ENCODE measurements at places on chromosomes 5 and 9. TPM values are rescaled to one million over a fixed set of nuclear protein-coding genes. Genes with fewer than 3 reads are reported as not detected.

GRCh38 chr5:133269691-133270090 is 217.9 kb downstream of the HSPA4 start:
- no peak for DNase-seq

Gene ZNF300
- not detected for total RNA-seq

DNA sequence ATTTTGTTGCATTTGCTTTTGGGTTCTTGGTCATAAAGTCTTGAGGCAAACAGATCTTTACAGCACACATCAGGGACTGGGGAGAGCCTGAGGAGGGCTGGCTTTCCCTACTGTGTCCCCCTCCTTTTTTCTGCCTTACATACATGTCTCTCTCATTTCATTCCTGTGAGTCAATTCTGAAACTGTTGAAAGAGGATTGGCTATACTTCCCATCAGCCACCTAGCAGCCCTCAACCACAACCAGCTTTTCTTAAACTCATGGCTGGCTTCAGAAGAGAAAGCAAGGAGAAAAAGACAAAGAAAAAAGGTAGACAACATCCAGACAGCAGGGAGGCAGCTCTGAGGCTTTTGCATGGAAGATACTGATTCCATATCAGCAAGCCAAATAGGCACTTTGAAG is 374.8 kb upstream of the KIF2A start:
- DNase-seq = no peak

DNA sequence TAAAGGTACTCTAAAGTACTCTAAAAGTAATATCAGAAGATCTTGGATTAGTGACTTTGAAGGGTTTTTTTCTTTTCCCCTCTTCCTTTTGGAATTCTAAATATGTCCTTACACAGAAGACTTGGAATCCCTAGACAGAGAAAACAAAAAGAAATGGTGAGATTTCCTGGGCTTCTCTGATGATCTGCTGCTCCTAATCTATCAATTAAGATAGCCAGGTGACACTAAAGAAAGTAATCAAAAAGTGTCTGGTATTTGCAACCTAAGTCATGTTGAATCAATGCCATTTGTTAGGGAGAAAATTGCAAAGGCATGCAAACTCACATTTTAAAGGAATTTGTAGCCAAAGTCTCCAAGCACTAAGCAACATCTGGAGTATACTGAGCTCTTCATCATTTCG is 29.5 kb upstream of the MYO10 start:
- no peak for DNase-seq

Gene CCDC183
- total RNA-seq = not detected

Gene MTAP
- total RNA-seq = 133 TPM

Gene MSMP
- not detected for total RNA-seq

Gene ICE1
- 31.7 TPM for total RNA-seq

GRCh38 chr5:22908129-22908528 is 55.0 kb upstream of the CDH12 start:
- DNase-seq = peak; percentile 45

Gene ZDHHC11B
- total RNA-seq = not detected

GRCh38 chr9:99749641-99750040 is 72.0 kb upstream of the NR4A3 start:
- no peak for DNase-seq

DNA sequence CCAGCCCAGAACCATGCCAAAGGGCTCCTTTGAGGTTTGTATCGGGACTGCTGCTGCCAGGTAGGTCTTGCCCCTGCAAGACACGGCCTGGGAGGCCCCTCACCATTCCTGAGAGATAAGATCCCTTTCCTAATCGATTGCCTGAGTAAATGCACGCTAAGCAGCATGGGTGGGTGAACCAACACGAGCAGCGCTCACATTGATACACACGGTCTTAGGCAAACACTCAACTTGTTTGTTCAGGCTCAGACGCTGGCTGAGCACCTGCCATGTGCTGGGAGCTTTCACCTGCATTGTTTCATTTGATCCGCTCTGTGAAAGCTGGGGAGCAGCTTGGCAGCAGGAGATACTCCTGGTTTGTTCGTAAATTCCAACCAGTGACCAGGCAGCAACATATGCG is 76.9 kb upstream of the NEURL1B start:
- DNase-seq = no peak

Gene TRIM7
- total RNA-seq = 15.6 TPM

GRCh38 chr5:93510626-93511380 is 70.2 kb downstream of the NR2F1-AS1 start:
- DNase-seq = no peak

DNA sequence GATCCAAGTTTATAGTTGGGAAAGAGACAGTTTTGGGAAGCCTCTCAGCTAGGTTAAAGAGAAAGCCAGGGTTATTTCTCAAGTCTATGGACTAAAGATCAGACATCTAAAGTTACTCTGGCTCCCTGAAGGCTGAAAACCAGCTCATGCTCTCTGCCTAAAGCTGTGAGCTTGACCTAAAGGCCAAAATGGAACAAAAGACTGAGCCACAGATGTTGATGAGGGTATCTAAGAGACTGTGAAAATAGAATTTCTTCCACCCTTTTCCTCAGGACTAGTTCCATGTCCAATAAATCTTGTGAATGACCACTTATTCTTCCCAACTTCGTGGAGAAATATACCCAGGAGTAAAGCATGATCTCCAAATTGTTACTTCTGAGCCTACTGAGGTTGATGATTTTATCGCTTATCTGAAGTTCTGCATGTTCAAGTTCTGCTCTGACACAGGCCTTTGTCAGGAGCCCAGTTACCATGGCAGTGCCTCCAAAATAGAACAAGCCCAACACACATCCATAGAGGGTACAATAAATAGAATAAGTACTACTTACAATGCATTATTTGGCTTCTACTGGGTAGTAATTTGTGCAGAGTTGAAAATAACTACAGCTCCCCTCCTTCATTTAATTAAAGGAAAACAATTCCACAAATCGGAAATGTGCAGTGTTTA is 373.6 kb downstream of the NTRK2 start:
- DNase-seq = no peak

DNA sequence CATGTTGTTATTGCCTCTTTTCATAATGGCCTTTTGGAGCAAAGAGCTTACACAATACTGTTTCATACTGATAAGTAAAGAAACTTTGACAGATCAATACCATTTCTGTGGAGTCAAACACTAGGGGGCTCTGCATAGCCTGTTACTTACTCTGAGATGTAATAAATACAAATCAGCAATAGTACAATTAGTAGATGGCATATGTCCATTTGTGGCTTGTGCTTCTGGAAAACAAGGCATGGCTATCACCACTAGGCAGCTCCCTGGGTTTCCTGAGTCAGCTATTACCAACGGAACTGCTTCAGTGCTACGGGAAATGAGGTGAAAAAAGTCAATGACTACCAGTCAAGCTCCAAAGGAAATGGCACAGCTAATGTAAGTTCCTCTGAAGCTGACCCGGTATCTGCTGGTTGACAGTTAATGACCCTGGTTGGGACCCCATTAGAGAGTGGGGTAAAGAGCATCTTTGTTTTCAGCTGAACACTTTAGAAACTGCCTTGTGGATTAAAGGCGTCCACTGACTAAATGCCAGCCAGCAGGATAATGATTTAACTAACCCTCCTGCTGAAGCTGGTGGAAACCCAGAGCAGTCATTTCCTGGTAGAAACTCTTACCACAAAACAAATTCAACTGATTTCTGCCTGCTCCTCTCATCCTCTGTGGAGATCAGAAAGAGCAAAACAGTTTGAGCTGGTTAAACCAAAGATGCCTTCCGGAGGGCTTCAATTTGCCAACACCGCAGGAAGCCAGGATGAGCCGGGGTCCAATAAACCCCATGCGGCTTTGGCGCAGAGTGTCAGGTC is 69.0 kb upstream of the FAM169A start:
- peak; percentile 28 for DNase-seq

Gene ALDH1A1
- not detected for total RNA-seq

GRCh38 chr5:175478008-175478383 is 364 bp upstream of the SFXN1 start:
- no peak for DNase-seq

DNA sequence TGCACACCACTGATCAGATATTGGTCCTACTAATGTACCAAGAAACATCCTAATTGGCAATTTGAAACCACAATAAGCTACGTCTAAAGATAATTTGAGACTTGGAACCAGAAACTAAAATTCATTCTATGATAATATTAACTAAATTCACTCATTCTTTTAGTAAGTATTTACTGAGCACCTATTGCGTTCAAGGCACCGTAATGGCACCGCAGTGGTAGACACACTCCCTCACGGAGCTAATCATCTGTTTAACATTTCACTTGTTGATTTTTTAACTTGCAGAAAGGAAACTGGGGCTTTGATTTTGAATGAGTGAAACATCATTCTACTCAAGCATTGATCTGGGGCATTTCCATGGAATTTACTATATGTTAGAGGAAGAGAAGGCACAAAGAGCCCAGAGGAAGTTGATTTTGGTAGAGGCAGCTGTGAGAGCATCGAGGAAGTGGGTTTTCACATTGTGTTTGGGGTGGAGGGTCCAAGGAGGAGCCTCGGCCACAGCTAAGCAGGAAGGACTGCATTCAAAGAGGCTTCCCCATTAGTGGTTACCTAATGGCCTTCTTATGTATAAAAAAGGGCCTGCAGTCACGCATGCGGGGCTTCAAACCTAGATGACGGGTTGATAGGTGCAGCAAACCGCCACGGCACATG is 7.1 kb downstream of the RAPGEF1 start:
- no peak for DNase-seq

Gene IRGM
- not detected for total RNA-seq

Gene SERF1A
- 7.0 TPM for total RNA-seq

DNA sequence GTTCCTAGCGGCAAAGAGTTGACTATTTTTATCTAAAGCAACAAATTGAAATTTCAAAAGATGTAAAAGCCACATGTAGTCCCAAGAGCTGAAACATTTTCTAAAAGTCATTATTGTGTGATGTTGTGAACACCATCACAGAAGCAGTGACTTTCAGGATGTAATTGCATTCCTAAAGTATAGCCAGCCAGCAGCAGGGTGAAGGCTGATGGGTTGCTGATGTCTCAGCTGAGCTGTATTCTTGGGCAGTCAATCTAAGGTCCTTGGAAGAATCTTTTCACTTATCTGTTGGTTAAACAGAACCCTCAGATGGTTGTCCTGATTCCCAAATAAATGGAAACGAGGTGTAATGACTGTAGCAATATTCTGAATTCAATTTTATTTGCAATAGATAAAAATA is 237.4 kb upstream of the WWC1 start:
- DNase-seq = no peak

GRCh38 chr5:77177576-77177975 is 32.9 kb upstream of the PDE8B start:
- DNase-seq = no peak

All from MG63 (cell line).